ENCODE measurements at places on chromosomes 4 and X.

- no peak for DNase-seq
These were observed 53.1 kb downstream of the CXCL1 start for GRCh38 chr4:73922317-73922716.

DNA sequence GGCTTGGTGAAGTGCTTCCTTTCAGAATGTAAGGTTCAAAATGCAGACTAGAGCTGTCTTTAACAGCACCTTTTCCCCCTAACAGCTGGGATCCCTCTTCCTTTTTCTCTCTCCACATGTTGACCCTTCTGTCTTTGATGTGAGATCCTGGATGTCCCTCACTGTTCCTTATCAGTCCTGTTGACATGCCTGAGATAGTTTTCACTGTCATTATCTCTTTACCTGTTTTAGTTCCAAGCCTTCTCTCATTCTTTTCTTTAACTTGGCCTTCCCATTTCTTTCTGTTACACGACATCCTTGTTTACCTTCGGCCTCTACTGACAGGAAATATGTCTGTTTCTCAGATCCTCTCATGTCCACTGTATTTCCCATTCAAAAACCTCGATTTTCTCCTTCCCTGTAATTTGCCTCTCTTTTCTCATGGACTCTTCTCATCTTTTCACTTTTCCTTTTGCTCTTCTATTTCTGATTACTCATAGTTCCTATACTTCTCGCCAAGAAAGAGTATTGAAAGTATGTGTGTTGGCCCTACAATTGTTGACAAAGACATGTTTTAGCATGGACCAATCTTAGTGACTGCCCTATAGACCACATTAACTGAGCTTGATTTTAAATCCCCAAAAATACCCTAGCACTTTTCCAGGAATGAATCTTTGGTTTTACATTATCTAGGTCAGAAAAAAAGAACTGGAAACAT is 1.2 kb upstream of the SOWAHB start:
- DNase-seq: no peak

DNA sequence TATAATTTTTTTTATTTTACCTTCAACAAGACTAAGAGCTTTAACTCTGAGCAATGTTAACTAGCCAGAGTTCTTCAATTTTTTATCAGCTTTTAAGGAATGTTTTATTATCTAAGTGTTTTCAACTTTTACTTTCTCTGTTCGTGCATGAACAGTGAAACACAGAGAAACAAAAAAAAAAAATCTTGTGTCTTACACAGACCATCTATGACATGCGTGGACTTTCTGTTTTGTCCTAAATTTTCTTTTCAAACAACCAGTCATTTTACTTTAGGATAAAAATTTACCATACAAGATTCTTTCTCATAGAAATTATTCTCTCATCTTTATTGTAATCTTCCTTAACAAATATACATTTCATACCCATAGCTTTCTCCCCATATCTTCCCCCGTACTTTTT is 731.9 kb upstream of the PCDH10 start:
- DNase-seq: no peak

DNA sequence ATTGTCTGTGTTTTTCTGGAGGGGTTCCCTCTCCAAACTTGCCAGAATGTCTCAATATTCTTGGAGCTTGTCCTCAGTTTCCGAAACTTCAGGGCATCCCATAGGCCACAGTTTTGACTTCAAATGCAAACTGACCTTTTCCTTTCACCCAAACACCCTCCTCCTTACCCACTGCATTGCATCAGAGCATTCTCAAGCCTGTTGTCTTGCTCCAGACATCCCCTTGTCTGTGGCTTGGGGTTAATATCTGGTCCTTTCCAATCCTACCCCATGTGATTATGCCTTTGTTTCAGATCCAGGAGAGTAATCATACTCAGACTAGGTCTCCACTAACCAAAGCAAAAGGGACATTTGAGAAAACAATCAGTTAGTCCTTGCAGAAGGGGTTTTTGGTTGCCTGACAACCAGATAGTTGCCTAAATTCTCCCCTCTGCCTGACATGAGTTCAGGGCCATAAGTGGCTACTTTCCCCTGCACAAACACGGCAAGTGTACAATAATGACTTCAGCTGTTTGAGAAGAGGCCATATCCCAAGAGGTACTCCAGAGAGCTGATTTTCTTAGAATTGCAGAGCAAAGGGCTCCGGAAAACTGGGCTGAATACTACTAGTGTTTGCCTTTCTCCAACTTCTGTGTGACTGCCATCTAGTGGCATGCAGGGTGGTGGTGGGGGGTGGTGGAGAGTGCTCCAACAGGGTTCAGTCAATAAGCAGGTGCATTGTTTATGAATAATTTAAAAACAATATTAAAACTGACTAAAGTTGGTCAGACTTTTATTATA is 130.2 kb downstream of the CHRDL1 start:
- DNase-seq: peak; percentile 18

DNA sequence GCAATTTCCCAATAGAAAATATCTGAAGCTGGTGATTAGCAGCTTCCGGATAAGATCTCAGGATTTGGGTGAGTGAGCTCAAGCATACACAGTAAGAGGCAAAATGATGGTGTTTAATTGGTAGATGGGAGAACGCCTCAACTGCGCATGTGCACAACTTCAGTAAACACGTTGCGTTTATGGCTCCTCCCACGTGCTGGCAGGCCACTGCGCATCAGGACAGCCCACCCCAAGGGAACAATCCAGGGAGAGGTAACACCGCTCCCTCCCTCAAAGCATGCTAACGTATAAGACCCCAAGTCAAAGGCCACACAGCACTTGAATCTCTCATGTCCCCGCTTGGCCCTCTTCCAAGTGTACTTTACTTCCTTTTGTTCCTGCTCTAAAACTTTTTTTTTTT is 10.3 kb upstream of the CENPU start:
- DNase-seq: no peak

- peak; percentile 12 for DNase-seq
These were observed 276.7 kb upstream of the KLF3 start for GRCh38 chr4:38387348-38387747.

All from Ammon's horn (tissue), 1 donor.